ENCODE measurements at places on chromosomes 5 and 9.

- no peak for DNase-seq
Measured at GRCh38 chr5:172696171-172696849, 55.2 kb downstream of the NEURL1B start.

GRCh38 chr5:4230786-4231641 is 635.4 kb downstream of the IRX1 start:
- peak; percentile 68 for DNase-seq

- no peak for DNase-seq
Measured at GRCh38 chr9:21983561-21983935, 10.6 kb downstream of the CDKN2A start.

- peak; percentile 49 for DNase-seq
Measured at GRCh38 chr5:88870285-88870684, 12.7 kb downstream of the MEF2C start.

DNA sequence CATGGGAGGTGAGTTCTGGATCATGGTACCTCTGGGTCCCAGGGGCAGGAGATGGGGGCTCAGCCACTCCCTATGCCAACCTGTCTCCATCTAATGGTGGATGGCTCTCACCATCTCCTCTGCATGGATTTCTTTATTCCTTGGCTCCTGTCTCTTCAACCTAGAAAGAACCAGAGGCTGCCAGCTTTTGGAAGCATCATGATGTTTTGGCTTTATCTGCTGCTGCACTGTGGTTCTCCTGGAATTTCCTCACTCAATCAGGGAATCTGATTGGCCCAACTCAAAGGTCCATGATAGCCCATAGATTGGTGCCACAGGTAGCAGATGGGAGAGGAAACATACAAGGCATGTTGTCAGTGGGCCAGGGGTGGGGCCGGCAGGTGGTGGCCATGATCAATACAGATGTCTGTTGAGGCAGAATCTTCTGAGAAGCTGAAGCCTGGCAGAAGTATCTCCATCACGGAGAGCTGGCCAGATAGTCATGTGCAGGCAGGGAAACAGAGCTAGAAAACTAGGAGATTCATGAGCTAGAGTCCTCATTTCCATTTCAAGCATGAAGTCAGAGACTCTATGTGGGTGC is 158.2 kb downstream of the MACROH2A1 start:
- DNase-seq: no peak

DNA sequence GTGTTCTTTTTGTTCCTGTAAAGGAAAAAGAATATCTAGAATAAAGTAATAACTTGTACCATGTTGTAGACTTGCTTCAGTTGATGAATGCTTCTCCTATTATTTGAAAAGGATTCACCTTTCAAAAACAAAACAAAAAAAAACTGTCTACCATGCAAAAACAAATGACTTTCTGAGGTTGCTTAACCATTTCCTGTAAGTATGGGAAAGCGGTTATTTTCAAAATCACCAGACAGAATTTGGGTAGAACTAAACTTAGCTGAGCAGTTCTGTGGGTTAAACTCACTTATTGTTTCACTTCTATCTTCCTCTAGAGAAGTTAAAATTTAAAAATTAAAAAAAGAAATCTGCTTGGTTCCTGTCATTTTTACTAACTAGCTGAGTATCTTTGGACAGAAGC is 25.2 kb downstream of the LNPEP start:
- no peak for DNase-seq

DNA sequence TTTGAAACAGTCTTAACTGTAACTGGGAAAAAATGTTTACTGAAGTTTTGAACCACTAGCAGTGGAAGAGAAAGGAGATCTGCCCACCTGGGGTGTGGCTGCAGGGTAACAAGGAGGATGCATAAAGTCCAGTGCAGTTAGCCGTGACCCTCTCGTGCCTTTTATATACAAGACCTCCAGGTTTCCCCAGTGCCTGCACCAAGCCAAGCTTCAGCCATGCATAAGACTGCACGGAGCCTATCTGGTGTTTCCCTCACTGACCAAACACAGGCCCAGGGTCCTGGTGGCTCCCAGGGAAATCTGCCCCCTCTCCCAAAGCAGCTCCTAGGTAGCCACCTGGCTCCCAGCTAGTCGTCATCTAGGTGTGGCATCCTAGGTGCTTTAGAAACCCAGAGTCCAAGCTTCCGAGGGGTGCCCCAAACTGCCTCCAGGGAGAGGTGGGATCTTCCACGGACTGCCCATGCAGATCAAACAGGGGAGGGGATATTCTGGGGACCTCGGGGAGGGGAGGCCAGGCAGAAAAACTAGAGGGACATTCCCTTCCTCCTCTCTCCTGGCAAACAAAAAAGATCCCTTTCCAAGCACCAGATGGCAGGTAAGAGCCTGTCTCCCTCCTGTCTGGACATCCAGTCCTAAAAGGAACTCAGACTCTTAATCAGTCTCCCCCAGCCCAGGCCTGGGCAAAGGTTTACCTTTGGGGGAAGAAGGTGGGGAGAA is 2.7 kb downstream of the SHB start:
- DNase-seq: peak; percentile 41

DNA sequence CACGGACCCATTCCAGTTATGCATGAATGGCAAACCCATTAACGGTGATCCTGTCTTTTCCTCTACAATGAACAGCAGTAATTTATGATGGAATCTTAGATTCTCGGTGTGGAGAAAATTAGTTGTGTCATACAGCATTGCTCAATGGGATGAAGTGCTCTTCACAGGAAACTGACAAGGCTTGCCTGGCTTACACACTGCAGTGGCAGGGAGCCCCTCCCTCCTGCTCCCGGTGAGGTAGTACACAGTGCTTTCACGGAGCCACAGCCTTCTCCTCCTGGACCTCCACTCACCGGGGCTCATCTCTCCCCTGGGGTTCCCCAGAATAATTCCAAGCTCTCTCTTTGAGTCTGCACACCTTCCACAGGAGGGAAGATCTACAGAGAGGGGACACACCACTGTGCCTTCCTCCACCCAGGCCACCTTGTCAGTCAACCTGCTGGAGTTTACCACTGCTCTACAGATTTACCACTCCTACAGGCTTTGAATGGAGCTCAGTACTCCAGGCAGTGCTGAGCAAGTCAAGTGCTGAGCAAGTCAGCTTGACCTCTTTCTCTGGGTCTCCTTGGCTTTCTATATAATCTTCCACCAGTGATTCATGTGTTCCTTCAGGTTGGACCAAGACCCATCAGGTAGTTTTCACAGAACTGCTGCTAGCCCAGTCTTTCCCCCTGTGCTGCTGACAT is 59.1 kb upstream of the TBC1D2 start:
- DNase-seq: no peak

DNA sequence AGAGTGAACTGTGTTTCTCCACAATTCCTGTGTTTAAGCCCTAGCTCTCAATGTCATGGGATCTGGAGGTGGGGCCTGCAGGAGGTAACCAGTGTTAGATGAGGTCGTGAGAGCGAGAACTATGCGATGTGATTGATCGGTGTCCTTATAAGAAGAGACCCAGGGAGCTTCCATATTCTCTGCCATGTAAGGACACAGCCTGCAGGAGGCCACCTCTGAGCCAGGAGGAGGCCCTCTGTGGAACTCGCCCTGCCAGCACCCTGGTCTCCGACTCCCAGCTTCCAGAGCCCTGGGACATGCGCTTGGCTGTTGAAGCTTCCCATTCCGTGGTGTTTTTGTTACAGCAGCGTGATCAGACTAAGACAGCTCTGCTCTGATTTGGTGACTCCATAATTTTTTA is 255.4 kb downstream of the IRX2 start:
- no peak for DNase-seq

DNA sequence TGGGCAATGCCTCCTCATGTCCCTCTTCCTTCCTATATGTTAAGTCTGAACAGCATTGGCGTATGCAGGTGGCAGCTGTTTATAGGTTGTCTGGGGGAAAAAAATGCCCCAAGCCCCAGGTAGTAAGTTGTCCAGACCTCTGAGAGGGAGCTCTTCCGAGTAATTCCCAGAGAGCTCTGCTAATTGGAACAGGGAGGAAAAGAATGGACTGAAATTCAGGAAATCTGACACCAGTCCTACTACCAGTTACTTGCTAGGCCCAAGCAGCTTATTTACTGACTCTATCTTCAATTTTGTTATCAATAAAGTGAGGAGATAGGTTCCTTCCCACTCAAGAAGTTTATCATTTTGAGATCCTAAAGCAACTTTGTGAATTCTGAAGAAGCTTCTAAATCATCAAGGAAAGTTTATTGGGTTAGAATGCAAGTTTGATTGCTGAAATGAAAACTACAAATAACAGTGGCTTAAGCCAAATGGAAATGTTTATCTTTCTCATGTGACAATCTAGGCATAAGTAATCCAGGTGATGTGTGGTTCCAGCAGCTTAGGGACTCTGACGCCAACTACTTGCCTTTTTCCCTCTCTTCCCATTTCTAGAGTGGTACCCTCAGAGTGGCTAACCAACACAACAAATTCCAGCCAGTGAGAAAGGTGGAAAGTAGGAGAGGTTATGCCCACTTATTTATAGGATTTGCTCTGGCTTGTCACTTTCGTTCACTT is 5.6 kb downstream of the STK32A start:
- DNase-seq: no peak

- no peak for DNase-seq
Measured at GRCh38 chr9:128382261-128382660, 11.1 kb downstream of the URM1 start.

GRCh38 chr9:136231478-136232297 is 13.9 kb downstream of the QSOX2 start:
- no peak for DNase-seq

- DNase-seq: no peak
Measured at GRCh38 chr5:158813275-158813674, 286.4 kb downstream of the EBF1 start.

DNA sequence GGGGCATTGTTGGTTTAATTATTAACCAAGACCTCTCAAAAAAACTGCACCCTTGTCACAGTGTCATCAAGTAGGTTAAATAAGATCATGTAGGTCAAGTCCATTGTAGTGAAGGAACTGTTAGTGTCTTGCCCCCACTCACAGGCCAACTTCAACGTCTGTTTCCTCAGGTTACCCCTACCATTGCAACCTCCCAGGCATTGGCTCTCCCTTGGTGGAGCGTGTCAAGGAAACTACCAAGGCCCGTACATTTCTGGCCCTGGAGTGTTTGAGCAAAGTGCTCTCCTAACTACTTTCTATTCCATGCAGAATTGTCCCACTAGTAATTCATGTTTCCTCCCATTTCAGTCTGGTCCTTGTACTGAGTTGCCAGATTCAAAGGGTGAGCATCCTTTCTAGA is 167.5 kb downstream of the MEF2C start:
- no peak for DNase-seq

DNA sequence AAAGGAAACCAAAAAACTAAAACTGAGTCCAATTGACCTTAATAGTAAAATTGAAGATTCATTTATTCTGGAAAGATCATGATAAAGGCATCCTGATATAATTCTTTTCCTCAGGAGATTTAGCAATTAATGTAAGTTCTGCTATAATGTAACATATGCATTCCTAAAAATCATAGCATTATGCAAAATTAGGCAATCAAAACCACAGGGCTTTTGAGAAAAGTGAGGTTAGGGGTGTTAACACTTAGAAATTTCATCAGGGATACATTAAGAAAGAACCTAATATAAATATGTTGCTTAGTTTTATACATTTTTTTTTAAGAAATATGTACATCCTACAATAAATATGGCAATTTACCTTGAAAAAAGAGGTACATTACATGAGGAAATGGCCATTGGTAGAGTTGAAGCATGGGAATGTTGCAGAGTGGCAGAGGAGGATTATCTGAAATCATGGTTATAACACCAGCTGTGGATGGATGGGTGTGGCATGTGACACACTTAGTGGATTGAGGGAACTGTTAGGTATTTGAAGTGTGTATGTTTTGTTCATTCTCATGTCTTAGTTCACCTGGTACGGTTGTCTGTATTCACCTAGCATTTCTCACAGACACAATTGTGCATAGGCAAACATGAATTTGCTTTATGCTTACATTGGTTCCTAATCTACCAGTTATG is 51.1 kb downstream of the CCNH start:
- DNase-seq: peak; percentile 3

Data from NCI-H524 (cell line).